ENCODE measurements at places on chromosomes 16 and 17.

DNA sequence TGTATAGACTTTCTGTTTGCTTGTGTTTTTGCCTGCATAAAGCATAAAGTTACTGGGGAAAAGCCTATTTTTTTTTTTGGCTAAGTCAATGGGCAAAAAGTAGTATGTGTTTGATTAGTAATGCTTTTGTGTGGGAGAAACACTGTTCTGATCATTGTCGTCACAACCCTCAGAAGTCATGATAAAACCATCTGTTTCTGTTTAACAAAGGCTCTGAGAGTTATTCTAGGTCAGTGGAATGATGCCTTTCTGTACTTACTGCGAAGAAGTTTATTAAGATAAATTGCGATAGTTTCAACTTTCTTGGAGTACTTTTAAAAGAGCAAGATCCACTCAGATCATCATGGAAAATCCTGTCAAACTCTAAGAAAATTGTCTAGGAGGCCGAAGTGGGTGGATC is 80.9 kb downstream of the PRKCA start:
- DNase-seq = peak; percentile 80

DNA sequence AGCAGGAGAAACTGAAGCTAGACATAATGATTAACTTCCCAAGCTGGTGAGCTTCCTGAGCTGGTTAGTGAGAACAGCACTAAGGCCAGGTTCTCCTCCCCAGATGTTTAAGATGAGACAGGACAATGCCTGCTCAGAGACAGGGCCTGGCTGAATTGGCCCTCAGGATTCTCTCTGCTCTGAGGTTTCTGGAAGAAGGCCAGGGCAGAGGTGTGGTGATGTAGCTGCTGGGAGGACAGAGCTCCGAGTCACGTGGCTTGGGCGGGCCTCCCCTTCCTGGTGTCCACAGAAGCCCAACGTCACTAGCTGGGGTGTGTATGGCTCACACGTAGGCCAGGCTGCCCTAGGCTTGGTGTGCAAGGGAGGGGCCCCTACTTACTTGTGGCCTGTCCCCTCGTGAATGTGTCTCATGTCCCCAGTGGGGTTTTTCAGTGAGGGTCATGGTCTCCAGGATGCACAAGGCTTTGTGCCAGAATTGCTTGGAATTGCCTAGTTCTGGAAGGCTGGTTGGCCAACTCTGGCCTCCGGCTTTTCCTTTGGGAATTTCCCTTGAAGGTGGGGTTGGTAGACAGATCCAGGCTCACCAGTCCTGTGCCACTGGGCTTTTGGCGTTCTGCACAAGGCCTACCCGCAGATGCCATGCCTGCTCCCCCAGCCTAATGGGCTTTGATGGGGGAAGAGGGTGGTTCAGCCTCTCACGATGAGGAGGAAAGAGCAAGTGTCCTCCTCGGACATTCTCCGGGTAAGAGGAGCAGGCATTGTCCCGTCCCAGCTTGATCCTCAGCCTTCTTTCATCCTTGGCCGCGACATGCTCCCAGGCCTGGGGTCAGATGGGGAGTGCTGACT is 3.4 kb downstream of the NOD2 start:
- no peak for DNase-seq

DNA sequence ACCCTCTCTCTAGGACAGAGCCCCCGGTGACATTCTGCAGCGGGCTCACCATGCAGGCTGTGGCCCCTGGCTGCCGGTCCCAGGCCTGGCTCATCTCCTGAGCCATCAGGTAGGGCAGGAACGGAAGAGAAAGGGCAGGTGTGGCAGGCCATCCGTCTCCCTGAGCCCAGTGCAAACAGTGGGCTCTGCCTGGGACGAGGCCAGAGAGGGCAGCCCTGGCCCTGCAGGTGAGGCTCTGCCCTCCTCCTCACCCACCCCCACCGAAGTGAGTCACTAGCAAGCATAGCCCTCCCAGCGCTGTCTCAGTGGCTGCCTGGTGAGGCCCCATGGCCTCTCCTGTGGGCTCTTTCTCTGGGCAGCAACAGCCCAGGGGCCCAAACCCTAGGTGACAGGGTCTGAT is 14.5 kb downstream of the OTOP3 start:
- DNase-seq = no peak

GRCh38 chr17:47203984-47204721 is 5.0 kb upstream of the MYL4 start:
- no peak for DNase-seq

DNA sequence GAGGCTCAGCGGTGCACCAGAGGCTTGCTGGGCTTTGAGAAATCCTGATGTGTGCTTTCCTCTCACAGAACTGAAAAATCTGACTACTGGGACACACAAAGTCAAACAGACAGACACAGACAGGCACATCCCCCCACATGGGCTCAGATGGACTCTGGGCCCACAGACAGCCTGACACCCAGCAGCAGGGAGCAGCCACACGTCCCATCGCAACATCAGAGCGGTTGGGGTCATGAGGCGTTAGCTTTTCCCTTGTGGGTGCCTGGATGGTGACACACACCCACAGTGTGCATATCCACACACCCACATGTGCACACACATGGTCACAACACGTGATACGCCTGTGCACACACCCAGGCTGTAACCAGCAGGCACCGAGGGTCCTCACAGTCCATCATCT is 6.3 kb downstream of the SPNS3 start:
- DNase-seq = no peak

All from AG04450 (cell line).